ENCODE measurements at places on chromosomes 6 and 20. TPM values are rescaled to one million over a fixed set of nuclear protein-coding genes. Genes with fewer than 3 reads are reported as not detected.

Gene ASCC3
- 63.5 TPM for total RNA-seq

Gene TAGAP
- 38.1 TPM for total RNA-seq

Gene C6orf15
- not detected for total RNA-seq

Gene KCNB1
- not detected for total RNA-seq

Gene WFDC10B
- not detected for total RNA-seq

Gene KIFC1
- total RNA-seq = 80.9 TPM

- no peak for DNase-seq
Observed at GRCh38 chr6:135094403-135094821, 39.8 kb upstream of the HBS1L start.

GRCh38 chr6:166724576-166724975 is 97.5 kb upstream of the RPS6KA2 start:
- DNase-seq = no peak

DNA sequence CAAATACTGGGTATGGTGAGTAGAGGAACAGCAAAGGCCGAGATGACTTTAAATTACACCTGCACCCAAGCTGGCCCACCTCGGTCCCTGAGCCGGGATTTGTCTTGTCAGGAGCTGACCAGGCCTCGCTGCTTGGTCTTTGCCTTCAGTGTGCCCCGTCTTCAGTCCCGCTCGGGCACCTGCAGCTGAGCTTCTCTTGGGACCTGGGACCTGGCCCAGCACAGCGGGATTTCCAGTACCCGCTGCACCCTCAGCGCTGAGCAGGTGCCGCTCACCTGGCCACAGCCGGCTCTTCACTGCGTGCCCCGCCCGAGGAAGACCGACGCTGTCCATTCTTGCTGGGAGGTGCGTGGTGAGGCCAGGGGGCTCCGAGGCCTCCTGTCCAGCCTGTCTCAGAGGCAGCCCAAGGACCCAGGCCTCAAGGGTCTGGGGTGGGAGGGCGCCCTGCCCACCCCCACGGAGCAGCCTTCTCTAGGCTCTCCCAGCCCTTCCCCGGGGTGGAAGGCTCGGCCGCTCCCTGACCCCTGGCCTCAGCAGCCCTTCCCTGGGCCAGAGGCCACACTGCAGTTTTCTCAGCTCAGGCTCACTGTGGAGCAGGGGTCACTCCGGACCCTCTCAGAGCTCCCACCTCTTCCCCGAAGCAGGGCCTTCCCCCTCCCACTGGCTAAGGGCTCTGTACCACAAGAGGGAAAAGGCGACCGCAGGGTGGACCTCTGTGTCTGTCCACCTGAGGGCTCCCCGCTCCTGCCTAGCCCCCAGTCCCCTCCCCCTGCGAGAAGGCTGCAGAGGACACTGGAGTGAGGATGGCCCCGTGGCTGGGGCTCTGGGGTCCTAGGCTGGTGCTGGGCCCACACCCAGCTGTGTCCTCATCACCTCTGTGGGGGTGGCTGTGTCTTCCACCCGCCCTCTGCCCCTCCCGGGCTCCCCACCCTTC is 119.3 kb downstream of the RNASET2 start:
- no peak for DNase-seq

DNA sequence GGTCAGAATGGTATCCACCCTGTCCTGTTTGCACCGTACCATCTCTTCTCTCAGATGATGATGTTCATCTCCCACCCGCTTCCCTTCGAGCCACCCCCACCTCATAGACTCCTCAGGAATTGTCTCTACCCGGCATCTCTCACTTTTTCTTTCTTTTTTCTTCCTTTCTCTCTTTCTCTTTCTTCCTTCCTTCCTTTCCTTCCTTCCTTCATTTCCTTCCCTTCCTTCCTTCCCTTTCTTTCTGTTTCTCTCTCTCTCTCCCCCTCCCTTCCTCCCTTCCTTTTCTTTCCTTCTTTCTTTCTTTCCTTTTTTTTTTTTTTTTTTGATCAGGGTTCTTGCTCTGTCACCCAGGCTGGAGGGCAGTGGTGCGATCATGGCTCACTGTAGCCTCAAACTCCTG is 27.7 kb upstream of the PNPLA1 start:
- DNase-seq = no peak

GRCh38 chr20:32631933-32632460 is 41.7 kb downstream of the C20orf203 start:
- no peak for DNase-seq

- DNase-seq = no peak
Observed at GRCh38 chr6:6395581-6396197, 75.2 kb upstream of the F13A1 start.

GRCh38 chr6:52976149-52976548 is 18.9 kb downstream of the GSTA4 start:
- no peak for DNase-seq
